Aorta (tissue), 5 donors: ENCODE measurements at places on chromosomes 13 and 19. TPM values are rescaled to one million over a fixed set of nuclear protein-coding genes. Genes with fewer than 3 reads are reported as not detected.

Gene CGB5
- not detected for total RNA-seq

Gene ZNF253
- total RNA-seq, result 5.4 TPM

Gene DACH1
- 5.4 TPM for total RNA-seq

DNA sequence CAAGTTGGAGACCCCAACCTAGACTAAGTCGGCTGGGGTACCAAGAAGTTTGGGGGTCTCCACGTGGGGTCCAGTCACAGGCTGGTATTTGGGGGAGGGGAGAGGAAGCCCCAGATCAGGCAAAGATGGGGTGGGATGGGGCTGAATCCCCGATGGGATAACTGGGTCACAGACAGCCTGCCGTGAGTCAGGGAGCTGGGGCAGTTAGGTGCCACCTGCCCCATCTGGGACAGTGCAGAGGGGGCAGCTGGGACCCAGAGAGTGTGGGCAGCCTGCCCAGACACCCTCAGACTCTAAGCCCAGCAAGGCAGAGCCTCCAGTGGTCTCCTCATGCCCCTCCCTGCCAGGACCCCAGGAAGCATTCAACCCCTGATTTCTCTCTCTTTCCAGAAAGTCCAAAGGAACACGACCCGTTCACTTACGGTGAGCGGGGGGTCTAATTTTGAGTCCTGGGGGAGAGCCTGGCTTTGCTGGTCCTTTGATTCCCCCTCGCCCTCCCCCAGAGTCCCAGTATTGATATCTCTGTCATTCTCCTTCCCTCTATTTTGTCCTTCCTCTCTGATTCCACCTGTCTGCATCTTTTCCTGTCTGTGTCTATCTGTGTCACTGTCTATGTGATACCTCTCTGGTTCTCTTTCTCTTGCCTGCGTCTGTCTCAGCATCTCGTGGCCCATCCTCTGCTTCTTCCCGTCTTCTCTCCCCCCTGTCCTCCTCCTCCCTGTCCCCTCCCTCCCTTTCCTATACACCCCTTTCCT lies 1.8 kb downstream of the FXYD1 start:
- H3K27me3 ChIP-seq, result no peaks in the 10 kb centered on the region
- H3K36me3 ChIP-seq, result no peaks in the 10 kb centered on the region
- DNase-seq, result no peak
- peaks cover 4% of the 10 kb centered on the region for H3K4me1 ChIP-seq

DNA sequence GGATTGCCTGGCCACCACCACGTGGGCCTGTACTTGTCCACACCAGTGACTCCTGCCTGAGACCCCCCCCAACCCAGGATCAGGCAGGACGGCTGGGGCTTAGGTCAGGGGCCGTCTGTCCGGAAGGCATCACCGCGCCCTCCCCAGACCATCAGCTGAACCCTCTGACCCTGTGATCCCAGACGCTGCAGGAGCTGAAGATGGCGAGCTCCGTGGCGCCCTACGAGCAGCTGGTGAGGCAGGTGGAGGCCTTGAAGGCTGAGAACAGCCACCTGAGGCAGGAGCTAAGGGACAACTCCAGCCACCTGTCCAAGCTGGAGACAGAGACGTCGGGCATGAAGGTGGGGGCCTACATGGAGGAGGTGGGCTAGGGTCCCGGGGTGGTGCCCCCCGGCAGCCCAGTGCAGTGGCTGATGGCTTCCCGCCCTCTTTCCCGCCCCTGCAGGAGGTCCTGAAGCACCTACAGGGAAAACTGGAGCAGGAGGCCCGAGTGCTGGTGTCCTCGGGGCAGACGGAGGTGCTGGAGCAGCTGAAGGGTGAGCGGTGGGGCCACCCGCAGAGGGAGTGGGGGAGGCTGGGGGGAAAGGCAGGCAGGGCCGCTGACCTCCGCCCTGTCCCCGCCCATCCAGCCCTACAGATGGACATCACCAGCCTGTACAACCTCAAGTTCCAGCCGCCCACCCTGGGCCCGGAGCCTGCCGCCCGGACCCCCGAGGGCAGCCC lies 3.0 kb downstream of the APC2 start:
- no peaks in the 10 kb centered on the region for H3K36me3 ChIP-seq
- H3K27me3 ChIP-seq, result no peaks in the 10 kb centered on the region
- DNase-seq, result no peak
- no peak overlapping the region for H3K4me3 ChIP-seq
- H3K27ac ChIP-seq, result no peak overlapping the region

Gene KRTDAP
- total RNA-seq, result not detected

GRCh38 chr19:32902448-32902847 lies 32.9 kb upstream of the SLC7A9 start:
- no peaks in the 10 kb centered on the region for H3K27me3 ChIP-seq
- peaks cover 3% of the 10 kb centered on the region for H3K36me3 ChIP-seq
- H3K27ac ChIP-seq, result no peak overlapping the region
- DNase-seq, result no peak

DNA sequence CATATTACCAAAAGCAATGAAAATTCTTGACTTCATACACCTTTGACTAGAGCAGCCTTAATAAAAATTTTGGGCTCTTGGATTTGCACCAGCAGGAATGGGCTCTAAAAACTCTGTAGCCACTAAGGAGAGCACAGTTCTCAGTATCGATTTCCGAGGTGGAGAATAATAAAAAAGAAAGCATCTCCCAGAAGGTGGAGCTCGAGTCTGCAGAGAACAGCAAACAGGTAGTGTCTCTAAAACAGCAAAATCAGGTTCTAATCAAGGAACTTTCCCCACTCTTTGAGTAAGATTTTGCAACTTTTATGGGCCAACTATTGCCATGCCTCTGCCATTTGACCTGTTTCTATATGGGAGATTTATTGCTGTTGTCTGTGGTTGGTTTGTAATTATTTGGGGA lies 258.7 kb upstream of the GPC6 start:
- no peaks in the 10 kb centered on the region for H3K4me1 ChIP-seq
- no peaks in the 10 kb centered on the region for H3K36me3 ChIP-seq
- H3K27me3 ChIP-seq, result no peaks in the 10 kb centered on the region
- H3K4me3 ChIP-seq, result no peak overlapping the region
- no peak overlapping the region for H3K27ac ChIP-seq

Gene KLK3
- not detected for total RNA-seq

Gene LRRC4B
- 12.2 TPM for total RNA-seq

- no peaks in the 10 kb centered on the region for H3K4me1 ChIP-seq
- H3K4me3 ChIP-seq, result no peak overlapping the region
- no peaks in the 10 kb centered on the region for H3K27me3 ChIP-seq
- no peak overlapping the region for H3K27ac ChIP-seq
These were observed 74.4 kb upstream of the FARP1 start for GRCh38 chr13:98068521-98068920.

Gene ZNF805
- total RNA-seq, result 19.0 TPM

GRCh38 chr19:10010247-10010691 lies at the start of gene COL5A3:
Gene COL5A3 (minus strand): TSS chr19:10010504. CDS start chr19:10010385, 119 bp downstream.
- peak; percentile 83 for DNase-seq
- no peak within 1 kb of the TSS for H3K4me3 ChIP-seq
- H3K27me3 ChIP-seq, result no peaks in the 10 kb centered on the region

Gene ATP4B
- total RNA-seq, result not detected

DNA sequence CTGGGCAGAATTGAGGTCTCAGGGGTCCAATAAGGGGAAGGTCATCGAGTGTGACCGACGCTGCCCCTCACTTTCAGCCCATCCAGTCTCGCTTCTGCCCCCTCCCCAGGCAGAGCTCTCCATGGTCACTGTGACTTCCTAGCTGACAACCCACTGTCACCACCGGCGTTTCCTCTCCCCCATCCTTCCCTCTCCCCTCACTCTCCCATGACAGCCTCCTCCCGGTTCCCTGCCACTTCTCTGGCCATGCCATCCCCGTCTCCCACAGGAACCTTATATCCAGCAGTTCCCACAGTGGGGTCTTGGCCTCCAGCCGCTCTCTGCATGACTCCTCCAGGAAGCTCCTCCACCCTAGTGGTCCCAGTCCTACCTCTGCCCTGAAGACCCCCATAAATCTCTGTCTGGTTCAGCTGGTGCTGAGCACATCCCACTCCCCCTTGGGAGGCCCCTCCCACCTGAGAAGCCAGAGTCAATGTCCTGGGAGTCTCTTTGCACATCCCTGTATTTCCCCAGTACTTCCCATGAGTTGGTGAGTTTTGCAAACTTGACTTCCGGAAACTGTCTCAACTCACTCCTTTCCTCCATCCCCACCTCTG lies 24.7 kb upstream of the CD33 start:
- no peak overlapping the region for H3K4me3 ChIP-seq
- H3K4me1 ChIP-seq, result no peaks in the 10 kb centered on the region
- no peaks in the 10 kb centered on the region for H3K27me3 ChIP-seq

GRCh38 chr19:11538232-11539036 lies at the start of gene CNN1:
Gene CNN1 (plus strand): TSS chr19:11538851. CDS start chr19:11538928, 77 bp downstream.
- H3K36me3 ChIP-seq, result no peaks in the 10 kb centered on the region
- H3K27ac ChIP-seq, result peak within 1 kb of the TSS; percentile 93
- peak; percentile 95 for DNase-seq
- no peaks in the 10 kb centered on the region for H3K4me1 ChIP-seq
- no peaks in the 10 kb centered on the region for H3K27me3 ChIP-seq

DNA sequence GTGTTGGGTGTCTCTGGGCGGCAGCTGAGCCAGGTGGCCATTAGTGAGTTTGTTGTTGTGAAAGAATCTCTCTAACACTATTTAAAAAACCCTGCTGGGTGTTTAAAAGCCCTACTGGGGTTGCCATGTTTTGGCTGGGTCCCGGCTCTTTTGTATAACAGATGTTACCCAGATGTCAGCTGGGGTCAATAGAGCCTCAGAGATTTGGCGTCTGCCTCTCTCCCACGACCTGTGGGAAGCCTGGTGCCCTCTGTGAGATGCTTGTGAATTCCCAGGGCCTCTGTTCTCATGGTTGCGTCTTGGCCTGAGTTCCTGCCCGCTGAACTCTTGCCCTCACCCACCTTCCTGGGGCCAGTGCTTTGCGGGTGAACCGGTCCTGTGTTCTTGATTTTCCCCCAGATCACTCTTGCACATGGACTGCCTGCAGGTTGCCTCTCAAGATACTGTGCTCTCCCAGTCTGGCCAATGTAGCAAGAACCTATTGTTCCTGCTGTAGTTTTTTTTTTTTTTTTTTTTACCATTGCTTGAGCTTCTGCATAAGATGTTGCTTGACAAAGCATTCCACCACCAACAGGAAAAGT lies 9.5 kb downstream of the NFILZ start:
- H3K27ac ChIP-seq, result no peak overlapping the region
- H3K4me3 ChIP-seq, result no peak overlapping the region
- no peaks in the 10 kb centered on the region for H3K27me3 ChIP-seq
- H3K4me1 ChIP-seq, result no peaks in the 10 kb centered on the region

Gene HCST
- 18.7 TPM for total RNA-seq

DNA sequence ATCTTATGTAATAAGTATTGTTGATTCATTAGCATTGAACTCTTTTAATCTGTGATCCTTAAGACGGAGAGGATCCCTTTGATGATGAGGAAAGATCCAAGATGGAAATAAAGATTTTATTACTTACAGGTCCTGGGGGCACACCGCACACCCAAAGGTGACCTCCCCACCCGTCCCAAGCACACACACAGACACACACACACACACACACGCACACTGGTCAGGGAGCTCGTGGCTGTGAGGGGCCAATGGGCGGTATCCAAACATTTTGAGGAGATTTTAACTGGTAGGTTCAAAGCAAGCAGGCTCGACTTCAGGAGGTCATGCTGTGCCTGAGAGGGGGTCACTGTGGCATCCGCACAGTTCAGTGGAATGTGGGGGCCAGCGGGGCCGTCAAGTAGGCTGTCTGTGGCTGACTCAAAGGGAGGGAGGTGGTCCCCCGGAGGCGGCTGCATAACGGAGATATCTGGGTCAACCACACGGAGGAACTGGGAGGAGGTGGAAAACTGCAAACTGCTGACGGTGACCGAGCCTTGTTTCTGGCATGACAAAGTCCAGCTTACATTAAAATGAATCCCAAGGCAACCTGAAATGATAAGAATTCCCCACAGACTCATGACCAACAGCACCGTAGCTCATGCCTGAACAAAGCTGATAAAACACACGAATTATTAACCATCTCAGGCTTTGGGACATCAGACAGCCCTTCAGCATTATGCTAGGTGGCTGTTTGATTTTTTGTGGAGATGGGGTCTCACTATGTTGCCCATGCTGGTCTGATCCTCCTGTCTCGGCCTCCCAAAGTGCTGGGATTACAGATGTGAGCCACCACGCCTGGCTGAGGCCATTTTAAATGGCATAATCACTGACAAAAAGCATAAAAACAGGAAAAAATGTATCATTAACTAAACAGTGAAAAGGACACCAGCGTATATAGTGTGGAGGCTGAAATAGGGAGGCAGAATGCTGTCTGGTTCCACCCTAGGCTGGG lies 20.9 kb upstream of the SIGLEC11 start:
- H3K4me1 ChIP-seq, result no peaks in the 10 kb centered on the region
- H3K27me3 ChIP-seq, result no peaks in the 10 kb centered on the region
- H3K36me3 ChIP-seq, result no peaks in the 10 kb centered on the region
- H3K27ac ChIP-seq, result no peak overlapping the region

- H3K4me1 ChIP-seq, result peaks cover 2% of the 10 kb centered on the region
- no peaks in the 10 kb centered on the region for H3K36me3 ChIP-seq
- H3K4me3 ChIP-seq, result no peak overlapping the region
- DNase-seq, result no peak
- no peaks in the 10 kb centered on the region for H3K27me3 ChIP-seq
- H3K27ac ChIP-seq, result no peak overlapping the region
These were observed 98.2 kb downstream of the SIPA1L3 start for GRCh38 chr19:38005224-38005614.

GRCh38 chr13:32883474-32883873 lies 132.7 kb upstream of the KL start:
- H3K4me1 ChIP-seq, result no peaks in the 10 kb centered on the region
- no peak overlapping the region for H3K4me3 ChIP-seq
- no peak overlapping the region for H3K27ac ChIP-seq
- no peak for DNase-seq
- H3K27me3 ChIP-seq, result no peaks in the 10 kb centered on the region
- no peaks in the 10 kb centered on the region for H3K36me3 ChIP-seq

Gene TTYH1
- 0.94 TPM for total RNA-seq

- DNase-seq, result no peak
- H3K36me3 ChIP-seq, result no peaks in the 10 kb centered on the region
- no peak overlapping the region for H3K27ac ChIP-seq
- no peaks in the 10 kb centered on the region for H3K27me3 ChIP-seq
- no peak overlapping the region for H3K4me3 ChIP-seq
These were observed 125.7 kb upstream of the NBEA start for GRCh38 chr13:34816245-34816884.

Gene ZNF112
- 8.0 TPM for total RNA-seq

DNA sequence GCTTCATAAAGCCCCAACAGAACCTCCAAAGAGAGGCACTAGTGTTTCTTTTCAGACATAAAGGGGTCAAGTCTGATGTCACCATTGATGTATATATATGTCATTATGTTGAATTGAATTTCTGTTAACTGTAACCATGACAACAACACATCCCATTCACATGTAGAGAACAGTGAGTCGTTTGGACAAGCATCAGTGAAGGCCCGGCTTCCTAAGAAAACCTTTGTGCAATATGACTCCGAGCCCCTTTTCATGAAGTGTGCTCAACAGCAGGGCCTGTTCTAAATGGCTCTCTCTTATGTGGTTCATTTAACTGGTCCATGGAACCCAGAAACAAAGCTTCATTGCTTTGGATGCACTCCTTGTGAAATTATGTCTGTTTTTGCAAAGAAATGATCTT lies 67.2 kb upstream of the UBL3 start:
- H3K4me3 ChIP-seq, result no peak overlapping the region
- no peak for DNase-seq
- H3K36me3 ChIP-seq, result no peaks in the 10 kb centered on the region
